ENCODE measurements at places on chromosomes 1 and 21.

DNA sequence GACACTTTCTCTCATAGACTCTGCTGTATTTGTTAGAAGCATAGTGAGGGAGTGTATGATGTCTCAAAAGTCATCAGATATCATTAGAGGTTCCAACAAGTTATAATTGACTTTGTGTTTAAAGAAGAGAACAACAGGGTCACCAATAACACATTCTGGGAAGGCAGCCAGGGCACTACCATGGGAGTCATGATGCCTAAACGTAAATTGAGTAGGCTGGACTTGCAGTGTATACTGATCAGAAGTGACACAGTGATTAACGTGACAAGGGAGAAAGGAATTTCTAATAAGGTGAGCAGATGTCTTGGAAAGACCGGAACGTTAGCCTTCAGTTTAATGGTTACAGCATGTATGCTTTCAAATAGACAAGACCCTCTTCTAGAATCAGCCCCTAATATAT is 973.2 kb downstream of the NCAM2 start:
- DNase-seq: peak; percentile 4

- peak; percentile 29 for DNase-seq
Measured at GRCh38 chr1:164562947-164563520, 4.0 kb downstream of the PBX1 start.

DNA sequence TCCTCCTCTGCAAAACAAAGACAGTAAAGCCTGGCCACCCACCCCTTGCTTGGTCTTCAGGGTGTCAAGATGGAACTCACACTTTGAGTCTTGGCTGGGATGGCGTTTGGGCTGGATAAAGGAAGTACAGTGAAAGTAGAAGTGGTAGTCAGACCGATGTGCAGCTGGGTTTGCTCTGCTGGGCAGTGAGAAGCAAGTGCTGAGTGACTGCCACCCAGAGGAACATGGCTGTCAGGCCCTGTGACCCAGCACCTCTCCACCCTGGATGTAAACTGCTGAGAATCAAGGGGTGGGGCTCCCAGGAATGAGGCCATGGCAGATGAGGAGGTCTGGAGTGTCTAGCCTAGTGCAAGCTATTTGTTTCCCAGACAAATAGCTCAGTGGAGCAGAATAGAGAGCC is 51.2 kb downstream of the POFUT2 start:
- no peak for DNase-seq

- no peak for DNase-seq
Measured at GRCh38 chr1:11535761-11536572, 57.0 kb downstream of the DISP3 start.

DNA sequence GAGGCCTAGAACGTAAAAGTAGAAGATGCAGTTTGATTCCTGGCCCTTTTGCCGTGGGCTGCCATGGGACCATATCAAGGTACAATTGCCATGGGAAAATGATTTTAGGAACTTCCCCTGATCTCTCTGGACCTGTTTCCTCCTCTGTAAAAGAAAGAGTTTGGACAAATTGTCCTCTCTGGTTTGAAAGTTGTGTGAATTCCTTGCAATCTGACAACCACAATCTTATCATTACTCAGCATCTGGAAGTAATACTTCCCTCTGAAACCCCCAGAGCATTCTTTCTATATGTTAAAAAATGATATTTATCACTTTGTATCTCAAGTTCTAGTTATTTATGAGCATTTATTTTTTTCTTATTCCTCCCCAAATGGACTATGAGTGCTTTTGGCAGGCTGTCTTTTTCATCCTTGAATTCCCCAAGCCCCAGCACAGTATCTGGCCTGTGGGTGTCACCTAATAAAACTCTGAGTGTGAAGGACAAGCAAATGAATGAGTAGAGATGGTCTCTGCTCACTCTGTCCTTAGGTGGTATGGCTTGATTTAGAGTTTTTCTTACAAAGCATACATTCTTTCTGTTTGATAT is 181.1 kb downstream of the DYRK1A start:
- DNase-seq: no peak

GRCh38 chr1:119027759-119028158 is 39.6 kb upstream of the TBX15 start:
- peak; percentile 73 for DNase-seq

DNA sequence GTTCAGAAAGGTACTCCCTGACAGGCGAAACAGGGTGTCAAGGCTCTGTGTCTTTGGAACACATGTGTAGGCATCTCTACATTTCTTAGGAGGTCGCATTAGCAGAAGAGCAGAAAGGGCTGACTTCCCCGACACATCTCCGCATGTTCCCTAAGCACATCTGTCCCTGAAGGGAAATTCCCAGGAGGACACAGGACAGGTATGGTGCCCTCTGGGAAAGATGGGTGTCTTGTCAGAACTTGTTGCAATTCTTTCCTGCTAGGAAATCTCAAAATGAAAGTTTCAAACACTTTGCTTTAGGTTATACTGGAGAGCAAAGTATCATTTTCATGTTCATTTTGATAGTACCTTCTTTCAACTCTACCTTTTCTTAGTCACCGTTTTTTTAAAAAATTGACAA is 2.0 kb downstream of the DSCAM start:
- DNase-seq: no peak

GRCh38 chr1:24309762-24310485 is 9.2 kb upstream of the GRHL3 start:
- DNase-seq: no peak

- peak; percentile 63 for DNase-seq
Measured at GRCh38 chr1:228555074-228555994, 68.2 kb downstream of the RNF187 start.

DNA sequence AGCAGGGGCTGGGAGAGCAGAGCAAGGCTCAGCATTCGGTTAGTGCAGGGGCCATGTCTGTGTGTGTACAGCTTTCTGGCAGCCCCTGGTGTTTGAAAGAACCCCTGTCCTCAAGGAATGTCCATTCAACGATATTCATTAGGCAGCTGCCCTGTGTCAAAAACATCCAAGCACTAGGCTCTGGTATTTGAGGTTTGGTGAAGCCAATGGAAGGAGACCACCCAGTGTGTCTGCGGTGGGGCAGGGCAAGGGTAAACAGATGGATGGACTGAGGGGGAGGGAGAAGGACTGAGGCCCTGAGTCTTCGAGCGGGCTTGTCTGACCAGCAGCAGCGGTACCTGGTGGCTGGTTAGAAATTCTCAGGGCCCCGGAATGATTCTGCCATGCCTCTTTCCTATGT is 155.6 kb upstream of the KLHDC7A start:
- DNase-seq: no peak

All from NCI-H82 (cell line).